Stimulated activated CD8-positive, alpha-beta memory T cell treated with anti-CD3 and anti-CD28 coated beads, Interleukin-7, amount 100 ng/mL, for 1 hour (primary cell): ENCODE measurements at places on chromosomes 2 and 18.

GRCh38 chr2:133836691-133837345 is 268.6 kb upstream of the NCKAP5 start:
- no peak for DNase-seq

- DNase-seq, result no peak
Observed at GRCh38 chr2:181971032-181971431, 14.6 kb upstream of the PPP1R1C start.

DNA sequence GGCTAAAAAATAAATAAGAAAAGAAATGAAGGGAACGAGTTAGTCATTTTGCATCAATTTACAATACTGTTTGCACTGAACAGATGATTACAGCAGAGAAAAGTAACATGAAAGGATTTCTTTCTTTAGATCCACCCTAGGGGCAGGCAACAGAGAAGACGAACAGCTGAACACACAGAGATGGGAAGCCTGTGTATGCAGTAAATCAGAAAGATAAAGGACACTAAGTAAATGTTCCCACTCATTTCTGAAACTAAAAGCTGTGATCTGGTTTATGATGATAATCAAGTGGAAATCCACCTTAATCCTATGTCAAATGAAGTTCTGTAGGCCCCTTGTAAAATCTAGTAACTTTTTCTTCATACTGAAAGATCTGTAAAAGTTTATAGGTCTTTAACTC is 54.2 kb downstream of the AKAIN1 start:
- DNase-seq, result no peak

DNA sequence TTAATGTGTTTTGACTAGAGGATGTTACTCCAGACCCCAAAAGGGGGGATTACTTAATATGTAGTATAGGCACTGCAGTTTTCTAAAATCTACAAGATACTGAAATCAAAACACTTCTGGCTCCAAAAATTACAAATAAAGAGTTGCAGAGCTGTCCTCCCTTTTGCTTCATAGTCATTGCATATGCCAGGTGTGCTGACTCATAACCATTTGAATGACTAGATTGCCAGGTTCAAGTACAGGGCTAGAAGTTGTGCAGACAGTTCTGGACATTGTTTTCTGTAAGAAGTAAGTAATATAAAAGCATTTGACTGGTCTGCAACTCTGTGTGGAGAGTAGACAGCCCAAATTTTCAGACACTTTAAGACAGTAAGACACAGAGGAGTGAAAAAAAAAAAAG is 6.7 kb downstream of the CWC22 start:
- DNase-seq, result no peak

GRCh38 chr2:195410074-195410671 is 246.9 kb upstream of the SLC39A10 start:
- no peak for DNase-seq

GRCh38 chr18:62450546-62451410 is 72.0 kb upstream of the ZCCHC2 start:
- DNase-seq, result no peak

- DNase-seq, result no peak
Observed at GRCh38 chr2:111706481-111707001, 177.5 kb downstream of the ANAPC1 start.
